Left ventricle myocardium superior (tissue), 1 donor: ENCODE measurements at places on chromosomes 1 and 21. TPM values are rescaled to one million over a fixed set of nuclear protein-coding genes. Genes with fewer than 3 reads are reported as not detected.

Gene NMNAT2
- 1.2 TPM for total RNA-seq

Gene MYBPHL
- total RNA-seq, result 0.35 TPM

Gene PBX1
- 69.6 TPM for total RNA-seq

Gene CLEC20A
- total RNA-seq, result not detected

Gene GJC2
- 1.7 TPM for total RNA-seq

Gene LAMC1
- 98.7 TPM for total RNA-seq

Gene TMEM63A
- 30.7 TPM for total RNA-seq

Gene CACNA1S
- not detected for total RNA-seq

Gene LCE1B
- total RNA-seq, result not detected

Gene ETV3L
- not detected for total RNA-seq

Gene HSD3B2
- total RNA-seq, result not detected

Gene LPAR3
- 20.4 TPM for total RNA-seq

Gene C1orf94
- not detected for total RNA-seq

Gene SPATC1L
- total RNA-seq, result 12.0 TPM

Gene C1orf115
- total RNA-seq, result 22.7 TPM

Gene SMCP
- not detected for total RNA-seq

Gene KRTAP20-2
- total RNA-seq, result not detected

Gene NTNG1
- total RNA-seq, result 0.57 TPM

Gene PCAT6
- 0.79 TPM for total RNA-seq

Gene FNBP1L
- 23.6 TPM for total RNA-seq

Gene EXTL1
- 15.8 TPM for total RNA-seq

Gene TCEANC2
- total RNA-seq, result 4.7 TPM

Gene GPR153
- 7.7 TPM for total RNA-seq

Gene CLCNKB
- 2.1 TPM for total RNA-seq

Gene GABRD
- total RNA-seq, result 0.20 TPM

Gene S100A9
- 87.0 TPM for total RNA-seq

Gene DCLRE1B
- total RNA-seq, result 1.9 TPM

Gene FLG2
- not detected for total RNA-seq

Gene HFM1
- total RNA-seq, result 1.3 TPM

Gene CYP4Z1
- total RNA-seq, result 0.30 TPM

Gene C1orf210
- not detected for total RNA-seq

Gene CDK11B
- 26.1 TPM for total RNA-seq

Gene CGN
- 0.92 TPM for total RNA-seq
